ENCODE measurements at places on chromosomes 3 and 15.
A peak's percentile ranks its signal among the peaks of the same experiment; 100 is the strongest.

GRCh38 chr3:15064299-15064834 is 748 bp downstream of the MRPS25 start:
- peak; percentile 45 for DNase-seq

- peak; percentile 69 for DNase-seq
These were observed 16.8 kb downstream of the EMC4 start for GRCh38 chr15:34241376-34242330.

GRCh38 chr15:62369454-62369853 is 204.4 kb upstream of the C2CD4B start:
- DNase-seq: no peak

DNA sequence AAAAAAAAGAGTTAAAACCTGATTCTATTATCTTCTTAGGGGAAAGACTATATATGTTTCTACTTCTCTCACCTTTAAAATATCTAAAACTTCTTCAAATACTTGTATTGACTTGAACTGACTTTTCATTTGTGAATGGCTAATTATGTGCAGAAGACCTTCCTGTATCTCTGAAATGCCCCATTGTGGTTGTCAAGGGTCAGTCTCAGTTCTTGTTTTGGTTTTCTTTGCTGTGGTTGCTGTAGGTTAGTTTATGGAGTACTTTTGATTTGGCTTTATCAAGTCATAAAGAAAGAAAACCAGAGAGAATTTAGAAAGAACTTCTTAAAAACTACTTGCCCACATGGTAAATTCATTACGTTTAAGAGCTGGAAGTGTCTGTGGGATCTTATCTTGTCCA is 345.3 kb upstream of the POU1F1 start:
- no peak for DNase-seq

- no peak for DNase-seq
These were observed 140.4 kb downstream of the GABRB3 start for GRCh38 chr15:26632500-26632899.

DNA sequence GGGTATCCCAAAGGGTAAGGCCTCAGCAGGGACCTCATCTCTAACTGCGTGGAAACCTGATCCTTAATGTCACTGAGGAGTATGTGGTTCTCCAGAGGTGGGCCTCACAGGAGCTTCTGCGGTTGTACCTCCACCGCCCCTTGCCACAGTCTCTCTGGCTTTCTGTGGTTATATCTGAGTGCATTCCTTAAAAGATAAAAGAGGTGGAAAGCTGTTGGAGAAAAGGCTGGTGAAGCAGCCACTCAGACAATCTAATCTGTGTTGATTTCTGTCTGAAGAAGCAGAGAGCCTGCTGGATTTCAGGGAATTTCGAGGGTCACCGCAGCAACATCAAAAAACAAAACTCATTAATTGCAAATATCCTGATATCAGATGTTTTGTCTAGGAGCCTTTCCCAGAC is 51.4 kb downstream of the SEMA6D start:
- DNase-seq: no peak

- no peak for DNase-seq
These were observed 77.1 kb upstream of the BCL6 start for GRCh38 chr3:187822402-187822801.
